Activated CD4-positive, alpha-beta T cell treated with anti-CD3 and anti-CD28 coated beads, Interleukin-10, Interleukin-2, amounts not matched to agents 100 ng/mL and 50 ng/mL, durations not matched to agents 16 hours and 8 hours (primary cell): ENCODE measurements at places on chromosomes 5 and 9.

- no peak for DNase-seq
Measured at GRCh38 chr9:94801681-94802080, 75.2 kb downstream of the AOPEP start.

DNA sequence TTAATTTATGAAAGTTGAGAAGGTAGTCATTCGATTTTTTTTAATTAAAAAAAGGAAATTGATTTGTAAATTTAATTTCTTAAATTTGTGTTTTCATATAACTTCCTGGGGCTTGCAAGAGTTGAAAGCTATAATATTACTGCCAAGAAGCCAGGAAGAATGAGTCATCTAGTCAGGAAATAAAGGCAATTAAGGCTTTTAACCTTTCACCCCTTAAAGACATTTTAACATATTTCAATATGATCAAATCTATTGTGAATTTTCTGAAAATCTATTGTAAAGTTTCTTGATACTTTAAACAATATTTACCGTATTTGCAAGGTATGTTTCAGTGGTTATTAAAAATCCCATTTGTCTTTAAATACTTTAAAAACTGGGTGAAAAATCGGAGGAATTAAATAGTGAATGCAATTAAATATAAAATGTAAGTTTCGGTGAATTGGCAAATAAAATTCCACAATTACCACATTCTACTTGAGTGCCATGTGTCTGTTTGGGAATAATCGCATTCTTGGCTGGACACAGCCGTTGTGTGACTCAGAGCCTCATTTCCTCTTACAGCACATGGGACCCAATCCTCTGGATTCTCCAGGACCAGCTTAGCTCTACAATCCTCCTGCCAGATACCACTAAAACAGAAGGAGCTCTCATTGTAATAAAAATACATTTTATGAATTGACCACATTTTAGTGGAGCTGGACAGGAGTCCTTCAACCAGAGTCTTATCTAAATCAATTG is 310.7 kb downstream of the HCN1 start:
- DNase-seq, result no peak

DNA sequence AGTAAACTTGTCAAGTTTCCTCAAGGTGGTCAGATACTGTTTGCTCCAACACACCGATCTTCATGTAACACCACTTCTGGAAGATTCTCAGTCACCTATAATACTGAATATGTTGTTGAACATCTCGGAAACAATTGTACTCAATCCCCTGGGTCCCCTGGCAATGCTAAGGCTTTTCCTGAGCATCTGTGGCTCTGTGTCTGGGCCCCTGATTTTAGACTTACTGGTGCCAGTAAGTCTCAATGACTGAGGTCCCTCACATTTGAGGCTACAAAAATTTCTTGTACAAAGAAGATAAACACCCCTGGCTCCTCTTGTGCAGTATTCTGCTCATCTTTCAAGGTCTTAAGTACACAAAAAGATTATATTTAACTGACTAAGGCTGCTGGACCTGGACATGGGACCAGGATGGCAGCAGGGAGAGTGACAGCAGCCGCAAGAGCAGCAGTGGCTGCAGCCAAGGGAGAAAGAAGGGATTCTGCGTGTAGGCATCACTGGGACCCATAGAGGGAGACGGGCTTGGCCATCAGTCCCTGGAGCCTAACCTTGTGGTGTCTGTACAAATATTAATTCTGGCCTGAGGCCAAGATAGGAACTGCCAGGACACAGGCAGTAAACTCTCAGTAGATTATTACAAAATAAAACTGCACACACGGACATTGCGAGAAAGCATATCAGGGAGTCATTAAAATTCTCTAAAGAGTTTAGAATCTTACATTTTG is 49.0 kb upstream of the TNPO1 start:
- no peak for DNase-seq

DNA sequence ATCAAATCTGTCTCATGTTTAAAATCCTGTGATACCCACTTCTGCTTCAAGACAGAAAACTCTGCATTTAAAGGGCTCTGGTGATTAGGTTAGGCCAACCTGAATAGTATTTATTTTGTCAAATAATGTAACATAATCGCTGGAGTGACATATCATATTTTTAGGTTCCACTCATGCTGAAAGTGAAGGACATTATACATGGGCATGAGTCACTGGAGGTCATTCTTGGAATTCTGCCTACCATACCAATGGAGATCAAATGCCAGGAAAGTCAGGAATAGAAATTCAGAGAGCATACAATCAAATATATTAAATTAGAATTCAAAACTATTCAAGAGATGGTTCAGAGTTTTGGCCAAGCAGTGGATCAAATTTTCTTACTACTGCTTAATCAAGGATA is 97.1 kb upstream of the PRSS3 start:
- no peak for DNase-seq
